ENCODE measurements at places on chromosomes 3 and 15.

DNA sequence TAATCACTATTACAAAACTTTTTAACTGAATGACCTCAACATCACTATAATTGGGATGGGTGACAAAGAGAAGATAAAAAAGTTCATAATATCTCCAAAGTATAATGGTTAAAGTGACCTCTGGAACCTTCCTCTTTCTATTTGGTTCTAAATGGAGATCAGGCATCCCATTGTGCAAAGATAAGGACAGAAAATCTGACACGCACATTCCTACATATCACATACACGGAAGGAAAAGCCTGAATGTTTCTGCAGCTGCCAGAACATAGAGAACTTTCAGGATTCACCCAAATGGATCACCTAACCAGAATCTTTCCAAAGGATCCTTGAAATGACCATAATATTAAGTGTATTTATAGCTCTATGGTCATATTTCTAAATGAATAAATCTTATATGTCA lies 128.2 kb downstream of the TFDP2 start:
- DNase-seq: no peak

DNA sequence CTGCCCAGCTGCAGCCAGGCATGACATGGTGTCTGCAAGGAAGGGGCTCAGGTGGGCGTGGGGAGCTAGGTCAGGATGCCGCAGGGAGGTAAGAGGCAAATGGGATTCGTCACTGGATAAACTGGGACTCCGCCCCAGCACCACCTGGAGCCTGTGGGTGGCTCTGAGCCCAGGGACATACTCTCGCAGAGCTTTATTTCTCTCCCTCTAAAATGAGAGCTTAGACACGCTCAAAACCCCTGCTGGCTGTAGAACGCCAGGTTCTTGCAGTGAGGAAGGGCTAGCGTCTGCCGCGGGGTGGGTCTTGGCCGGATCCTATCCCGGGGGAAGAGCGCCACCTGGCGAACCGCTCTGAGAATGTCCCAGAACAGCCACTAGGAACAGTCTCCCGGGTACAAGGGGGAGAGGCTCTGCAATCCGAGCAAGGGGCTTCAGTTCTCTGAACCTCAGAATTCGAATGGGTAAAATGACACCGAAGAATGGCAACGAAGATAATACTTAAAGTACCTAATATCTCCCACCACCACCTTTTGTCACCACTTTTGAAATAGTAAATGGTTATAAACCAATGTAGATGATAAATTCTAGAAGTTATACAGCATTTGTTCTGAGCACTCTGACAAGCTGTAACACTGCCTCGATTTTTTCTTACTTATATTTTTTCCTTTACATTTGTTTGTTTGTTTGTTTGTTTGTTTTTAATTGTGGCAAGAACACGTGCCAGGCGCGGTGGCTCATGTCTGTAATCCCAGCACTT lies 53.2 kb upstream of the SRGAP3 start:
- peak; percentile 65 for DNase-seq

DNA sequence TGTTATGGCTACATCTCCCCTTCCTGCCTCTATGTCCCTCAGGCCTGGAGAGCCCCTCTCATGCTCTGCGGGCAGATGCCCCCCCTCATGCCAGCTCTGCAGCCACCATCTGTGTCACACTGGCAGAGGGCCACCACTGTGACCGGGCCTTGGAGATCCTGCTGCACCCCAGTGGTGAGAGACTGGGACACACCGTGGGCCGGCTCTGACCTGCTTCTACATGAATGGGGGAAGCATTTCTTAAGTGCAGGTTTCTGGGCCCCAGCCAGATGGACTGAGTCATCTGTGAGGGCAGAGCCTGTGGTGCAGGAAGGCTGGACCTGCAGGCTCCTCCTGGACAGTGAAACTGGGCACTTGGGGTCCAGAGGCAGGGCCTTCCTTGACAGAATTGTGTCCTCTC lies 4.8 kb downstream of the VWA5B2 start:
- DNase-seq: no peak

DNA sequence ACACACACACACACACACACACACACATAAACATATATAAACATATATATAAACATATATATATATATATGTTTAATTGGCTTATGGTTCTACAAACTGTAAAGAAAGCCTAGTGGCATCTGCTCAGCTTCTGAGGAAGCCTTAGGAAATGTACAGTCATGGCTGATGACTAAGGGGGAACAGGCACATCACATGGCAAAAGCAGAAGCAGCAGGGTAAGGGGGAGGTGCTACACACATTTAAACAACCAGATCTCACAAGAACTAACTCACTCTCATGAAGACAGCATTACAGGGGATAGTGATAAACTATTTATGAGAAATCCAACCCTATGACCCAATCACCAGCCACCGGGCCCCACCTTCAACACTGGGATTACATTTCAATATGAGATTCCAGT lies 922.9 kb downstream of the SI start:
- no peak for DNase-seq

- no peak for DNase-seq
Observed at GRCh38 chr3:101817992-101818391, 31.3 kb upstream of the NFKBIZ start.
